ENCODE measurements at places on chromosomes 11 and 22. TPM values are rescaled to one million over a fixed set of nuclear protein-coding genes. Genes with fewer than 3 reads are reported as not detected.

ZNF214 gene
- polyA plus RNA-seq, result 0.96 TPM

BCO2 gene
- polyA plus RNA-seq, result 5.3 TPM

ACRV1 gene
- not detected for polyA plus RNA-seq

PKP3 gene
- polyA plus RNA-seq, result 33.8 TPM

PATE2 gene
- polyA plus RNA-seq, result not detected

PLAAT5 gene
- 2.5 TPM for polyA plus RNA-seq

DNA sequence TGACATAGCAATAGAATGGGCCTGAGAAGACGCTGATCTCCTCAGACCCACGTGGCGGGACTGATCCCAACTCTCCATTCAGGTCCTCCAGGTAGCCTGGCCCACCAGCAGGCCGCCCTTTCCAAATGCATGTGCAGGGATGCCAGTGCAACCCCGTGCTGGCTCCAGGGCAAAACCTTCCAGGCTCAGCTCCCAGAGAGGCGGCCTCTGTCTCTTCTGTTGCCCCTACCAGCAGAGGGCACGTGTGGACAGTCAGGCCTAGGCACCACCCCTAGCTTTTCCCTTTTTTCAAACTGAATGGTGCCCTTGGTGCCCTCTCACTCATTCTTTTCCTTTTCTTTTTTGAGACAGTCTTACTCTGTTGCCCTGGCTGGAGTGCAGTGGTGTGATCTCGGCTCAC lies 121.7 kb downstream of the OSBP2 start:
- peaks cover 7% of the 10 kb centered on the region for H3K27me3 ChIP-seq
- H3K36me3 ChIP-seq, result no peaks in the 10 kb centered on the region
- DNase-seq, result no peak
- H3K4me3 ChIP-seq, result no peak overlapping the region
- no peak overlapping the region for H3K27ac ChIP-seq

DNA sequence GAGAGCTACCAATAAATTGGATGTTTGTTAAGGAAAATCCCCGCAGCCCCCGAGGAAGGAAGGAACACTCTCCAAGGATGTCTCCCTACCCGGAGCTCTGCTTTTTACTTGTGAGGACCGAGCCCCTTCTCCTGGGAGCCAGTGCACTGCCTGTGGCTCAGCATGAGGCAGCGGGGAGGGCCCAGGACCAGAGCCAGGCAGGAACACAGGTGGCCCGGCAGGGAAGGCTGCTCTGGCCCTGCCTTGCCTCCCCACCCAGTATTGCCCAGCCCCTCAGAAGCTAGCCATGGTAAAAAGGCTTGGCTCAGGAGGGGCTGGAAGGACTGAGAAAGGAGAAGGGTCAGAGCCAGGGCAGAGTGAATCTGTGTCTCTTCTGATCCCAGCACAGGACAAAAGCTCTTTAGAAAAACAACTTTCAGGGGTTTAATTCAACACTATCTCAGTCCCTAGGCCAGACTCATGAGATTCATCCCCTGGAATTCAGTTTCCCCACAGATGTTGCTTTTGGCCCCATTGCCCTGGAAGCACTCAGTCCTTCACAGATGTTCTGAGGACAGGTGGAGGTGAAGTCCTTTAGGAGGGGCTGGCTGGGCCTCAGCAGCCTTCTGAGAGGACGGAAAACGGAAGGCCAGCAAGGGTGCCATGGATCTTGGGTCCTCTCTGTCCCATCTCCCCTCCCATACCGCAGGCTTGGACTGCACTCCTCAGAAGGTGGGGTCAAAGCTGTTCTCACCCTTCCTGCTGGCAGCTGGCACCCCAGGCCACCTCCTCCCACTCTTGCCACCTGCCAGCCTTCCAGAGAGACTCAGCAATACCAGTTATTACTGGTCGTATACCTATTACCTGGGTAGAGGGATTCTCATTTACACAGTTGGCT lies 318.9 kb downstream of the NTM start:
- H3K27me3 ChIP-seq, result no peaks in the 10 kb centered on the region
- DNase-seq, result no peak
- no peak overlapping the region for H3K27ac ChIP-seq
- no peak overlapping the region for H3K4me3 ChIP-seq

DNA sequence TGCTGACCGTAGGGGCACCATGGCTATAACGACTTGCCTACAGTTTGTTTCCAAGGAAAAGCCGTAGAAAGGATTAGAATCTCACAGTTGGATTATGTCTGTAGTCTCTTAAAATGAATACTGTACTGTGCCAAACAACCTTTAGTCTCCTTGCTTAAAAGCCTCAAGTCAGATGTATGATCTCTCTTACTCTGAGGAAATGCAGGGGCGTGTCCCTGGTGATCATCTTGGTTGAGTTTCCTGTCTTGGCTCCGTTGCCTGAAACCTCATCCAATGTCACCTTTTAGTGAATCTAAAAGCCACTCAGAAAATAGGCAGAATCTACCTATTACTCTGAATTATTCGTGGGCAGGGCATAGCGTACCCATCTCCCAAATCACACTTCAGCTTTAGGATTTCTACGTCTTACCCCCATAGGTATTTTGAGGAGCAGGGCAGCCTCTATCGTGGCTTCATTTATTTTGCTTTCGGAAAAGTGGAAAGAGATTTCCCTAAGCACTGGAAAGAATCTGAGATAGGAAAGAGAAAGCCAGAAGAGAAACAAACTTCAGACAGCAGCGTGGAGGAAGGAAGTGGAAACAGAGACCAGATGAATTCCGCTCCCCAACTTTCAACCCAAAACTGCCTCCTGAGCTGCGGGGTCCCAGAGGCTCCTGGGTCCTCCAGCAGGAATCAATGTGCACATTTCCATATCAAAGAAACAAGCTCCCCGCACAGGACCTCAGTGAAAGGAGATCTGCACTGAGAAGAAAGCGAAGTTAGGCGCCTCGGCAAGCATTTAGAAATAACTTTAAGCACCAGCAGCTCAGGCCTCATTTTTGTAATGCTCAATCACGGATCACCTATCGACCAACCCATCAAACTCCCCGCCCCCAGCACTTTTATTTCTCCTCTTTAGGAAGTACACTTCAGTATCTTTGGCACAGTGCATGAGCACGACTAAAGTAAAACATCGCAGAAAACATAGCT lies 245.8 kb downstream of the ETS1 start:
- no peaks in the 10 kb centered on the region for H3K36me3 ChIP-seq
- H3K27ac ChIP-seq, result peak overlapping the region; percentile 87
- H3K27me3 ChIP-seq, result no peaks in the 10 kb centered on the region
- H3K4me3 ChIP-seq, result no peak overlapping the region
- peak; percentile 32 for DNase-seq

- peaks cover 17% of the 10 kb centered on the region for H3K36me3 ChIP-seq
- no peak overlapping the region for H3K4me3 ChIP-seq
- H3K27ac ChIP-seq, result peak overlapping the region; percentile 55
- H3K4me1 ChIP-seq, result peaks cover 49% of the 10 kb centered on the region
- no peaks in the 10 kb centered on the region for H3K27me3 ChIP-seq
Measured at GRCh38 chr11:111730871-111731591, 35.2 kb downstream of the PPP2R1B start.

DNA sequence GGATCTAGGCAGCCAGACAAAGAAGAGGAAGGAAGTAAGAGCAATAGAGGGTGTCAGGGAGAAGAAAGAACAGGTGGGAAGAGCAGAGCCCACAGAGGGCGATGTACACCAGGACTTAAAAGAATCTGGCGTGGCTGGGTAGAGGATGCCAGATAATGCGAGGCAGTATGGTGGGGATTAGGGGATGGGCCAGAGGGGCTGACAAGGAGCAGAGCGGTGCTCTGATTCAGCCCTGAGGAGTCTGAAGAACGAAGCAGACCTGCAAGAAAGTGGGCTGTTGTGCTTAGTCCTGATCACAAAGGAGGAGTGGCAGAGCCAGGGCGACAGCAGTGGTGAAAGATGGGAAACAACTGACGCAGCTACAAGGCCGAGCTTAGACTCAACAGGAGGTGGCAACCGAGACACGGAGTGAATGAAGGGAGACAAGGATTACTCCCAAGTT lies 163.7 kb downstream of the LARGE1 start:
- H3K4me3 ChIP-seq, result no peak overlapping the region
- no peak overlapping the region for H3K27ac ChIP-seq
- H3K4me1 ChIP-seq, result peaks cover 3% of the 10 kb centered on the region

DNA sequence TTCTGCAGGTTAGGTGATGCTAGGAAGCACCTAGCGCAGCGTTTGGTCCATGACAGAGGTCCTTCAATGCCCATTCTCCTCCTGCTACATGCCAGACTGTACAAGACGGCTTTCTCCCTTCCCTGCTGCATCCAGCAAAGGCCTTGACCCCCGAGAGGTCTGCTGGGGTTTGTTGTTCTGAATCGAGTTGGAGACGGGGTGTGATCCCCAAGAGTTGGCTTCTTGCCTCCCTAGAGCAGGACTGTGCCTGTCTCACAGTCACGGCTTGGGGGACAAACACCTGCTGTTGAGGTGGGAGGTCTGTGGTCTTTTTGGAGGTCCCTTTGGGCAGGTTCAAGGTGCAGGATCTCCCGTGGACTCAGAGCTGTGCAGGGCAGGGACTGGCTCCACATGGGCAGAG lies 352.3 kb upstream of the B3GAT1 start:
- no peaks in the 10 kb centered on the region for H3K4me1 ChIP-seq
- H3K36me3 ChIP-seq, result no peaks in the 10 kb centered on the region
- H3K4me3 ChIP-seq, result no peak overlapping the region
- no peak overlapping the region for H3K27ac ChIP-seq
- no peaks in the 10 kb centered on the region for H3K27me3 ChIP-seq
- DNase-seq, result no peak

GRCh38 chr22:36423461-36424404 lies 36.0 kb upstream of the MYH9 start:
- peaks cover 6% of the 10 kb centered on the region for H3K4me1 ChIP-seq
- DNase-seq, result no peak
- H3K4me3 ChIP-seq, result no peak overlapping the region
- H3K27me3 ChIP-seq, result no peaks in the 10 kb centered on the region

DNA sequence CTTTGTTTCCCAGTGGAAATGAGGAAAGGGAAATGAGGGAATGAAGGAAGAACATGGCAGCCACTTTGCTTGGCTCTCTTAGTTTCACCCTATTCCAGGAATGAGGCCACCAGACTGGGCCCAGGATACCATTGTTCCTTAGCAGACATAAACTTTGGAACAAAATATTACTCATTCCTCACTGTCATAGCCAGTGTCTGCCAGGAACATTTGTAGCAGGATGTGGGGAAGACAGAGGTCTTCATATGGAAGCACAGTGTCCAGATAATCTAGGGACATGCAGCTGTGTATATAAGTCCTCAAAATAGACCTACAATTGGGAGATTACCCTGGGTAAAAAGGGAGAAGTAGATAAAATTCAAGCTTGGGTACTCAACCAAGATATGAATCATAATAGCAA lies 15.2 kb upstream of the FUT4 start:
- no peaks in the 10 kb centered on the region for H3K4me1 ChIP-seq
- no peak for DNase-seq
- no peaks in the 10 kb centered on the region for H3K27me3 ChIP-seq
- H3K4me3 ChIP-seq, result no peak overlapping the region
- H3K27ac ChIP-seq, result no peak overlapping the region

GRCh38 chr11:117995472-117995871 lies 9.3 kb downstream of the IL10RA start:
- no peak overlapping the region for H3K27ac ChIP-seq
- DNase-seq, result no peak
- H3K36me3 ChIP-seq, result no peaks in the 10 kb centered on the region
- H3K27me3 ChIP-seq, result no peaks in the 10 kb centered on the region
- no peak overlapping the region for H3K4me3 ChIP-seq
- no peaks in the 10 kb centered on the region for H3K4me1 ChIP-seq

DNA sequence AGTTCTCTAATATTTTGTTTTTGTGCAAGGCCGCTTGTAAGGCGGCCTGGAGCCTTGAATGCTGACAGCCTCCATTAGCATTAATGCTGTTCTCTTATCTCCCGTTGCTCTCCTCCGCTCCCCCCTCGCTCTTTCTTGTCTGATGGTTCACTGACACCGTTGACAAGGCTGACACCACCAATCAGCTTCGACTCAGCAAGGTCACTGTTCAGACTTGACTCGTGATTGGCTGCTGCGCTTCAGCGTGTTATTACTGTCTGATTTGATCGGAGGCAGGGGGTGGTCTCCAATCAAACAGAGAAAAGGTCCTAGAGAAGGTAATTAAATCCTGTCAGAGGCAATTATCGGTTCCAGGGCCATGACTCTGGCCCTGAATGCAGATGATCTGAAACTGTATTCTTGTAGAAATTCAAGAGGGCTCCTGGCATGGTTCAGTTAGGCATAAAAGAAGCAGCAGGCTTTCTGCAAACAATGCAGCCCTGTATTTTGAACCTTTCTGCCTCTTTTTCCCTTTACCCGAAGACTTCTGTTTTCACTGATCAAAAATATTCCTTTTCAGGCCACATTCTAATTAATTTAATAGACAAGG lies 49.3 kb upstream of the MPPED2 start:
- H3K4me1 ChIP-seq, result peaks cover 3% of the 10 kb centered on the region
- DNase-seq, result peak; percentile 81
- no peaks in the 10 kb centered on the region for H3K36me3 ChIP-seq
- no peak overlapping the region for H3K27ac ChIP-seq

- no peak overlapping the region for H3K27ac ChIP-seq
- no peaks in the 10 kb centered on the region for H3K4me1 ChIP-seq
- H3K27me3 ChIP-seq, result peaks cover 5% of the 10 kb centered on the region
- H3K36me3 ChIP-seq, result no peaks in the 10 kb centered on the region
- no peak for DNase-seq
Measured at GRCh38 chr11:42528911-42529310, 782.9 kb upstream of the API5 start.

- no peak overlapping the region for H3K4me3 ChIP-seq
- H3K27ac ChIP-seq, result no peak overlapping the region
- H3K4me1 ChIP-seq, result no peaks in the 10 kb centered on the region
- no peaks in the 10 kb centered on the region for H3K36me3 ChIP-seq
Measured at GRCh38 chr11:17563961-17564686, 17.1 kb downstream of the OTOG start.

DNA sequence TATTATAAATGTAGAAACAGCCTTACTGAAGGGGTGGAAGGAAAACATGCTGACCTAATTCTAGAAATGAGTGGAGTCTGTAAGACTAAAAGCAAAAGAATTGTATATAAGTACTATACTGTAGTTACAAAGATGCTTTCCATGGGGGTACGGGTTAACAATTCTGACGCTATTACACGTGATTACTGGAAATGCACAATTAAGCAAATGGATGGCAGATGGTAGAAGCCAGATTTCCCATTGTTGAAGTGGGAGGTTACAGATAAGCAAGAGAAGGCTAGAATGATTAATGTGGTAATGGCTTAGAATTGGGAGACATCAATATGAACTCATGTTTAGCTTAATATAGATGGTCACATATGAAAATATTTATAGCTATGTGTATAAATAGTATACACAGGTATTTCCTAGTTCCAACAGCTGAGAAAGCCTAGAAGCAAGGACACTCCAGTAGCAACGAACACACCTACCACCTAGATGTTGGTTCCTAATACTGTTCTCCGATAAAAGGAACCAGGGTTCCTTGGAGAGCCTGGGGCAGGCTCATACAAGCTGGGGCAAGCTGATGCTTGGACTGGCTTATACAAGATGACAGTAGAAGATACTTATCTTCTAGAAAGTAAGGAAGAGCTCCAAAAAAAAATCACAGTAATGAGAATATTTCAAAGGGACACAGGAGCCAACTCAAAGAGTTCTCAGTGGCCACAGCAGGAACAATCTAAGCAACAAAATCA lies 13.5 kb downstream of the SMC1B start:
- H3K36me3 ChIP-seq, result no peaks in the 10 kb centered on the region
- no peak overlapping the region for H3K4me3 ChIP-seq
- H3K4me1 ChIP-seq, result peaks cover 13% of the 10 kb centered on the region
- DNase-seq, result no peak
